Stimulated activated CD4-positive, alpha-beta T cell treated with anti-CD3 and anti-CD28 coated beads, TNF-alpha, amount 100 ng/mL, for 1 hour (primary cell): ENCODE measurements at places on chromosomes 2 and 18.

DNA sequence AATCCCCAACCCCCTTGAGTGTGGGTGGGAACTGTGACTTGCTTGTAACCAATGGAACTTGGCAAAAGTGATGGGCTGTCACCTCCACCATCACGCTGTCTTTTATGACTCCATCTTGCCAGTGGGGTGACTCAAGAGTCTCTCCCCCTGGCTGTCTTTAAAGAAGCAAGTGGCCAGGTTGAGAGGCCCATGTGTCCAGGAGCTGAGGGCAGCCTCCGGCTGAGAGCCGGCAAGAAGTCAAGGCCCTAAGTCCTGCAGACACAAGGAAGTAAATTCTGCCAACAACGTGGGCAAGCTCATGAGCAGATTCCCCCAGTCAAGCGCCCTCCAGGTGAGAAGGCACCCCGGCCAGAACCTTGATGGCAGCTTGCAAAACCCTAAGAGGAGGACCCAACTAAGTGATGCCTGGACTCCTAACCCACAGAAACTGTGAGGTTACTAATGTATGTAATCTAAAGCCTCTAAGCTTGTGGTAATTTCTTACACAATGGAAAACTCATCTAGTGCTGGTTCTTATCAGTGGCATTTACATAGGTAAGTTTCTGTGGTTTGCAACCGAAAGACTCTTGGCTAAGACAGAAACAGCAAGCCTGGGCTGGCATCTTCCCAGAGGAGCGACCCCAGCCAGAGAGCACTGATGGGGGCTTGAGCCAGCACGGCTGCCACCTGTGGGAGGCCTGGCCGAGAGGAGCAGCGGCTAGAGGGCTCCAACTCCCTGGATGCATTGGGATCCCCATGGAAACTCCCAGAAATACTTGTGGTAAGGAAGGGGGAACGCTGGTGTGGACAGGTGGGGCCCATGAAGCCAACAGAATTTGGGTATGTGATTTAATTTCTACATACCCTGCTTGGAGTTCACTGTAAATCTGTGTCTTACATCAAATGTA, 49.3 kb downstream of the CIB4 start:
- DNase-seq: no peak

GRCh38 chr2:37181726-37182684, 6.5 kb downstream of the SULT6B1 start:
- no peak for DNase-seq

GRCh38 chr2:24432121-24432520, 58.9 kb upstream of the NCOA1 start:
- no peak for DNase-seq

- no peak for DNase-seq
Observed at GRCh38 chr2:33126552-33126951, 179.8 kb downstream of the LTBP1 start.

- DNase-seq: no peak
Observed at GRCh38 chr18:50218432-50219197, 23.7 kb upstream of the MYO5B start.

- no peak for DNase-seq
Observed at GRCh38 chr2:23803264-23803964, 123.5 kb downstream of the ATAD2B start.

GRCh38 chr2:154587739-154588138, 110.8 kb upstream of the KCNJ3 start:
- no peak for DNase-seq

DNA sequence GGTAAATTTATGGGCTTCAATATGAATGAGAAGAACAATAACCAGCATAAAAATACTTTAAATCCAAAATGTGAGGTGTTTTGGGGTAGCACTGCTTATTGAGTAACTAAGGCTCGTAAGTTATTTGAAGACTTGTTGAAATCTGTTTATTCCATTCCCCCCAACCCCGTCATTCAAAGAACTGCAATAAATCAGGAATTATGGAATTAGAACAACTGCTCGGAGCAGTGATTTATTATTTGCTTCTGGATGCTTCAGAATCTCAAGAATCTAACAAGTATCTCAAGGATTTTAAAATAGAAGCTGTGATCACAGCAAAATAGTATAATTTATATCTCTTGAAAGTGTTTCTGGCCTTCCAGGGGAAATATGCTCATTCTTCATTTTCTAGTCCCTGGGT, 86.8 kb downstream of the EML6 start:
- no peak for DNase-seq

- DNase-seq: no peak
Observed at GRCh38 chr2:144836635-144837350, 316.9 kb upstream of the ZEB2 start.
